ENCODE measurements at places on chromosomes 16 and 17.

DNA sequence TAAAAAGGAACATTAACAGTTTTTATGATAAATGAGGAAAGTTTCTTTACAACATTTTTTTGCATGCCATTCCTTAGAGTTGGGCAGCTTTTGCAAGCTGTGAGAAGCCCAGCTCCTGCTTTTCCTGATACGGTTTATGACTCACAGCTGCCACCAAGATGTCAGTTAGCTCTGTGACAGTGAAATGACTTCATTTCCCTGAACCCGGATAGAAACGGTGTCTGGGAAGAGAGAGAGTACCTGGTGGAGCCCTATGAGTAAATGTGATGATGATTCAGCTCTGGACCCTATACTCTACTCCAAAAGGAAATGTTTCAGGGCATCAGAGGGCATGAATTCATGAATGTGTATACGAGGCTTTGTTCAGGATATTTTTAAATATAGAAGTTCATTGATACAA, 366.3 kb upstream of the HSBP1 start:
- DNase-seq: no peak

DNA sequence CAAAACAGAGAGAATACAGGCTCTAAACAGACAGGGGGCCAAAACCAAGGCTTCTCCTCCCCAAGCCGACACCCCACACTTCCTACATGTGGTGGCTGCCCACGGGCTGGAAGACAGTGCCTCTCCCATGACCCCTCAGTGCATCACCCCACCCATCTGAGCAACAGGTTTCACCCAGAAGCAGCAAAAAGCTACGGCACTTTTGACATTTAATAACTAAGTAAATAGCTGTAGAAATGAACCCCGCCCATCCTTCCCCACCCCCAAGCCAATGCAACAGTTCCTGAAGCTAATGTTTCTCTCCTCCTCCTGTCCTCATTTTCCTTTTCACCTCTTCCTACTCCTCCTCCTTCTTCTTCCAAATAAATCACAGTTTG, 9.9 kb upstream of the SOX9 start:
- no peak for DNase-seq

GRCh38 chr17:58358408-58359172, 6.6 kb upstream of the SUPT4H1 start:
- DNase-seq: no peak

DNA sequence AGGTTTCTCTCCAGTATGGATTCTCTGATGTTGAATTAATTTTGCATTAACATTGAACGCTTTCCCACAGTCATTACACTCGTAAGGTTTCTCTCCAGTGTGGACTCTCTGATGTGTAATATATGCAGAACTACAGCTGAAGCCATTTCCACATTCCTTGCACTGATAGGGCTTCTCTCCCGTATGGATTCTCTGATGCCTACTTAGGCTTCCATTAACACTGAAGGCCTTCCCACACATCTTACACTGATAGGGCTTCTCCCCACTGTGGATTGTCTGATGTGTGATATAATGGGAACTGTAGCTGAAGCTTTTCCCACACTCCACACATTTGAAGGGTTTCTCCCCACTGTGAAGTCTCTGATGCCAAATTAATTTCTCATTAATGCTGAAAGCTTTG, 7.2 kb upstream of the TLE7 start:
- DNase-seq: no peak

DNA sequence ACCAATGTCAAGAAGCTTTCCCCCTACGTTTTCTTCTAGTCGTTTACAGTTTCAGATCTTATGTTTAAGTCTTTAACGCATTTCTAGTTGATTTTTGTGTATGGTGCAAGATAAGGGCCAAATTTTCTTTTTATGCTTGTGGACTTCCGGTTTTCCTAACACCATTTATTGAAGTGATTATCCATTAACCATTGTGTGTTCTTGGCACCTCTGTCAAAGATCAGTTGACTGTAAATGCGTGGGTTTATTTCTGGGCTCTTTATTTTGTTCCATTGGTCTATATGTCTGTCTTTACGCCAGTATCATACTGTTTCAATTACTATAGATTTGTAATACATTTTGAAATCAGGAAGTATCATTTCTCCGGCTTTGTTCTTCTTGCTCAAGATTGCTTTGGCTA, 49.5 kb downstream of the CEP112 start:
- no peak for DNase-seq

- no peak for DNase-seq
These were observed 17.0 kb downstream of the PRCD start for GRCh38 chr17:76556765-76557367.

GRCh38 chr16:81590714-81591544, 146.3 kb downstream of the CMIP start:
- no peak for DNase-seq

GRCh38 chr17:61694095-61694494, 103.1 kb upstream of the NACA2 start:
- DNase-seq: no peak

DNA sequence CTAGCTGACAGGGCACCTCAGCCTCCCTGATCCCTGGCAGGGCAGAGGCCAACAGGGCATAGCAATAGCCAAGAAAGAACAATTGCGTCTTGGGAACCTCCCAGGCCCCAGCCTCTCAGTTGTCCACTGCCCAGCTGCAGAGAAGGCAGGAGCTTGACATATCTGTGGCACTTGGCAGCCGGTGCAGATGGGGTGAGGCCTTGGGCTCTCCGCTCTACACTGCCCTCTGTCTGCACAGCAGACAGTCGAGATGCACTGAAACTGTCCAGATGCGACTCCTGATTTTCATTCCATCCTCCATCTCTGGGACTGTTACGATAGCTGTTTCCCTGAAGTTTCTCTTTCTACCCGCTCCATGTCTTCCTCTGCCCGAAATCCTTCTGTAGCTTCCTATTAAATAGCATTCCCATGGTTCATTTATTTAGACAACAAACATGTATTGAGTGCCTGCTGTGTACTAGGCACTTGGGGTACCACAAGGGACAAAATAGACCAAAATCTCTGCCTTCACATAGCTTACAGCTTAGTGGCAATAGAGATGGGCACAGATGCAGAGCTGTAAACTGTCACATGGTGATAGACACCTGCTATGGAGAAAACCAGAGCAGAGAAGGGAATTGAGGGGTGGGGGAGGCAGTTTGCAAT, 3.3 kb downstream of the POLR3E start:
- DNase-seq: peak; percentile 65

- no peak for DNase-seq
These were observed 58.2 kb upstream of the HAPSTR1 start for GRCh38 chr16:9033125-9033830.

GRCh38 chr17:36468903-36469635, 17.4 kb upstream of the ZNHIT3 start:
- no peak for DNase-seq

GRCh38 chr17:46741122-46741730, 77.3 kb downstream of the WNT3 start:
- DNase-seq: no peak

GRCh38 chr16:53892155-53892554, 188.2 kb downstream of the FTO start:
- DNase-seq: peak; percentile 16

- DNase-seq: no peak
These were observed 513 bp downstream of the ADAM11 start for GRCh38 chr17:44759086-44759915.

- DNase-seq: no peak
These were observed 47.8 kb downstream of the ERN1 start for GRCh38 chr17:64081802-64082799.

DNA sequence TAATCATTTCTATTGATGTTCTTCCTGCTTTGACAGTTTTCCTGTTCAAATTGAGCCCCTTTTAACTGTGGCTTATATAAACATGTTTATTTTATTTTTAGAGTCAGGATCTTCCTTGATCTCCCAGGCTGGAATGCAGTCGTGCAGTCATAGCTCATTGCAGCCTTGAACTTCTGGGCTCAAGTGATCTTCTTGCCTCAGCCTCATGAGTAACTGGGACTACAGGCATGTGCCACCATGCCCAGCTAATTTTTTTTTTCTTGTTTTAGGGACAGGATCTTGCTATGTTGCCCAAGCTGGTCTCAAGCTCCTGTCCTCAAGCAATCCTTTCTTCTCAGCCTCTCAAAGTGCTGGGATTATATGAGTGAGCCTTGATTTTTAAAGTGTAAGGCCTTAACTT, 14.7 kb downstream of the PHKB start:
- DNase-seq: no peak

DNA sequence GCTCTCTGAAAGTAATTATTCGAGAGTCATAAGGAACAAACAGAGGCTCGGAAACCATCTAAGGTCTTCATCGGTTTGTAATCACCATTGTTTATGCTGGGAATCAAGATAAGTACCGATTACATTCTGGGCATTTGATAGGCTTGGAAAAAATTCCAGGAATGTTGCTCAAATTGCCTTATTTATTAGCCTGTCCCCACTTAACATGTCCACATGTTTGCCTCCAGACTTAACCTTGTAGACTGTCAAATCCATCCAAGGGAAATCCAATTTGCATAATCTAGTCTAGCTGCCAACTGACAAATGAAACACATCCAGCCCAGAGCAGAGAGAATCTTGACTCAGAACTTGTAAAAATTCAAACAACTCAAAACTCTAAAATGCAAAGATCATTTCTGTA, 51.3 kb upstream of the TMC5 start:
- DNase-seq: no peak

DNA sequence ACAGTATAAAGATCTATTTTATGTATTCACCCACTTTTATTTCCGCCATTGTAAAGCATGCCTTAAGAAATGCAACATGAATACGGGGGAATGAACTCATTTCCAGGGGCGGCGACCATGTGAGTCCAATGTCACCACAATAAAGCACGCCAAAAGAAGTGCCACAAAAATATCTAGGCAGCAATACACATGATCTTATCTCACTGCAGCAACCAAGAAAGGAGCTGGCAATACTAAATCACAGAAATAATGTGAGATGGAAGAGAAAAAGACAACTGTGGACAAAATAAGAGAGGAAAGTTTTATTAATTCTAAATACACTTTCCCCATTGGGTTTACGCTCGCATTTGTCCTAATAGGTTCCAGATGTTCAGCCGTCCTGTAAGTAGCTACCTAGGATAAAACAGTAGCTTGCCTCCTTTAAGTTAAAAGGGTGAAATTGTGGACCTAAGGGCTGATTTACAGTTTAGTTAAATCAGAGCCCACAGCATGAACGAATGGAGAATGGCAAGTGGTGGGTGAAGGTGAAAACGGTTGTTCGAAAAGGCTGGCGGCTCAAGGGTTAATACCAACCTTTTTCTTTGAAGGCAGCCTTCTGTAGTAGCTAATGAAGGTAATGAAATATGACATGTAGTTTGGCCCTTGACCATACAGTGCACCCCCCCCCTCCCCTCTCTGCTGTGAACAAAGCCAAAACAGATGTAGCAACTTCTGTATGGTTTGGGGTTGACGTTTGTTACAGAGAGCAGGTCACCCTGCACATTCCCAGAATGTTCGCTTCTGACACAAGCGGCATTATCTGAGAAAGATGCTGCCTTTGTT, 504.2 kb upstream of the PSMD7 start:
- no peak for DNase-seq

GRCh38 chr16:88967830-88968588, 9.0 kb downstream of the CBFA2T3 start:
- DNase-seq: no peak

- no peak for DNase-seq
These were observed 80.3 kb upstream of the PSMD7 start for GRCh38 chr16:74216319-74216718.

GRCh38 chr17:7220593-7221277, 997 bp downstream of the ACADVL start:
- peak; percentile 67 for DNase-seq

- no peak for DNase-seq
These were observed 75.0 kb downstream of the SPAG9 start for GRCh38 chr17:51045621-51046020.

- DNase-seq: no peak
These were observed 22.7 kb downstream of the WNT9B start for GRCh38 chr17:46873941-46874645.

DNA sequence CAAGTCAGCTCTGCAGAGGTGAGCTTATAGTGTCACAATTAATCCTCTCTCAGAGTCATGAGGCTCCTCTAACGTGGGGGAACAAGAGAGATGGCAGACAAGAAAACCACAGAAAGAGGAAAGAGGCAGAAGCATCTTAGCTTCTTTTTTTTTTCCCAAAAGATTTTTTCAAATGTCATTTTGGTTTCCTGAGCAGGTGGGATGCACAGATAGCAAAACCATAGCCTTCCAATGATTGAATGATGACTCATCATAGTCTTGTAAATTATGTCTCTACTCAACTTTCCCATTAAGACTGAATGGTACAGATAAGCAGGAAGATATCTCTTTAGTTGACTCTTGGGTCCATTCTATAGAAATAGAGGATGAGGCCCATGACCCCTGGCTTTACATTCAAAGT, 162.8 kb upstream of the ZFHX3 start:
- no peak for DNase-seq

- DNase-seq: no peak
These were observed 1.2 kb upstream of the METTL9 start for GRCh38 chr16:21598206-21598605.

- DNase-seq: no peak
These were observed 1.3 kb downstream of the C17orf67 start for GRCh38 chr17:56832446-56832845.
